Activated T-helper 2 cell treated with anti-CD3 and anti-CD28 coated beads, Interferon-gamma antibody, Interleukin-2, Interleukin-4, amounts not matched to agents 10 μg/mL and 5 μg/mL and 100 μg/mL, durations not matched to agents 14 hours and 24 hours and 36 hours (primary cell): ENCODE measurements at places on chromosomes 16 and 17. TPM values are rescaled to one million over a fixed set of nuclear protein-coding genes. Genes with fewer than 3 reads are reported as not detected.

USP6 gene
- 0.07 TPM in 1 of 2 replicates, not detected in the other for total RNA-seq

ATP5PD gene
- total RNA-seq = 166 and 170 TPM in 2 replicates

GRAP gene
- total RNA-seq = 9.4 and 10.9 TPM in 2 replicates

AATK gene
- total RNA-seq = 0.48 and 0.89 TPM in 2 replicates

TMEM238L gene
- not detected in 2 replicates for total RNA-seq

ZNF469 gene
- 0.59 and 0.67 TPM in 2 replicates for total RNA-seq

KRT20 gene
- not detected in 2 replicates for total RNA-seq

NDE1 gene
- total RNA-seq = 88.8 and 97.7 TPM in 2 replicates

NKD1 gene
- 0.96 and 1.8 TPM in 2 replicates for total RNA-seq

PNMT gene
- not detected in 2 replicates for total RNA-seq

WSCD1 gene
- 0.62 and 0.71 TPM in 2 replicates for total RNA-seq

DNA sequence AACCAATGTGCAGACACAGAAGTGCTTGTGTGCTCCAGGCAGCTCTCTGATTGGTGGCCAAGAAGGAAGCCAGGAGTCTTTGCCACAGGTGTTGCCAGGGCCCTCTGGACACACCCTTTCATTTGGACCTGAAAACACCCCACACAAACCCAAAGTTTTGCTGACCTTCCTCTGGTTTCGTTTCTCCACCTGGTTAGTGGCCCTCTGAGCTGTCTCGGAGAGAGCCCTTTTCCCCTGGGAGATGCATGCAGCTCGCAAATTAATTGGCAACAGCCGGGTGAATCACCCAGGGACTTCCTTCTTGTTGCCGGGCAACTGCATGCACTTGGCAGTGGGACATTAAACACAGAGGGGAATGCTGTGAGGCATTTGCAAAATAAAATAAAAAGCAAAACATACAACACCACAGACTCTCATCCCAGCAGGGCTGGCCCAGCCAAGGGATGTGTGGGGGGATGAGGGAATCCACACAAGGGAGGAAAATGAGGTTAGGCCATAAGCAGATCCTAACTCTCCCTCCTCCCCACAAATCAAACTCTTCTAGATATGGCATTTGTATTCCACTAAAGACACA, 286.6 kb downstream of the SOX9 start:
- DNase-seq = no peak

GRCh38 chr17:75688209-75688825, 21.2 kb downstream of the SAP30BP start:
- no peak for DNase-seq

DNA sequence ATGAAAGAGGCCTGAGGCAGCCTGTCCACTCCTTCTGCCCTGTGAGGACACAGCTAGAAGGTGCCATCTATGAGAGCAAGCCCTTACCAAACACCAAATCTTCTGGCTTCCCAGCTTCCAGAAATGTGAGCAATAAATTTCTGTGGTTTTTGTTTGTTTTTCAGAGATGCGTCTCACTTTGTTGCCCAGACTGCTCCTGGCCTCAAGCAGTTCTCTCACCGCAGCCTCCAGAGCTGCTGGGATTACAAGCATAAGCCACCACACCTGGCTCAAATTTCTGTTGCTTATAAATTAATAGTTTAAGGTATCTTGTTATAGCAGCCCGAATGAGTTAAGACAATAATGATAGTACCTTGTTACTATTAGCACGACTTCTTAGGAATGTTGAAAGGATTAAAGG, 12.5 kb upstream of the SLC16A11 start:
- no peak for DNase-seq

DNA sequence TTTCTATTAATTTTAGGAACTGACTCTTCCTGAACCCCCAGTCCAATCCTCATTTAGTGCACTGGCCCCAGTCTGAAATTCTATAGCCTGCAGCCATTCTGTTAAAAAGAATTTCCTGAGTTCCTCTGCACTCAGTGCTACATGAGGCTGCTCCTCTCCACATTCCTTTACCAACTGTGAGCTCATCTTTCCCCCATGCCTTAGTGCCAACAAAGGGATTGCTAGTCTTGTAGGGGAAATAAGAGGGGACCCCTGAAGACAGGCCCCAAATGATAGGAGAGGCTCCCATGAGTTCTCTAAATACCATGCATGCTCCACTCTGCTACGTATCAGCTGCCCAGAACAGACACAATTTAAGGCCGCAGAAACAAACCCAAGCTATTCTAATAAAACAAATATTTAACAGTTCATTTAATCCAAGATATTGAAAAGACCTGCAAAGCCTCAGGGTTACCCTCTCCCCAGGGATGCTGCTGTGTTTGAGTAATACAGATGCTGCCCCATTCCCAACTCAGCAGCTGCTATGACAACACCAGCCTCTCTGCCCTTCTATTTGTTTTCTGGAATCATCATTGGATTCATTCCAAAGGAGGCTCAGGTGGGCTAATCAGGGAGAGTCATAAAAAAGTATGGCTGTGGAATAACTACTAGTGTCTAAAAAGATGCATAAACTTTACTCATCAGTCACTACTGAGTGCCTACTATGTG, 228.5 kb downstream of the TOX3 start:
- no peak for DNase-seq

GRCh38 chr17:74722782-74723181, 10.1 kb upstream of the CD300LF start:
- no peak for DNase-seq

DNA sequence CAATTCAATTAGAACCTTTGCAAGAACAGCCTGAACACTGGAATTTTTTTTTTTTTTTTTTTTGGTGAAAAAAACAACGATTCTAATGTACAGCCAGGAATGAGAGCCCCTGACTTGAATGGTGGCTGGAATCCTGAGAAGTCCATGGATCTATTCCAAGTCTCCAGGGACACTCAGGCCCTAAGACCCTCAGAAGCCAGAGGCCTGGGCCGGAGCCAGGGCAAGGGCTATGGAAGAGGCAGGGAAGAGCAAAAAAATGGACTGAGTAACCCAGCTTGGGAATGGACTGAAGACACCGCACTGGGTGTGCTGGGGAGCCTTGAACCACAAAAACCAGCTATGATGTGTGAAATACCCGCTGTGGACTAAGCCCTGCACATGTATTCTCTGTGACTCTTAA, 60.3 kb upstream of the LHX1 start:
- no peak for DNase-seq

GRCh38 chr17:38507921-38508569, 79.8 kb downstream of the ARHGAP23 start:
- DNase-seq = no peak

DNA sequence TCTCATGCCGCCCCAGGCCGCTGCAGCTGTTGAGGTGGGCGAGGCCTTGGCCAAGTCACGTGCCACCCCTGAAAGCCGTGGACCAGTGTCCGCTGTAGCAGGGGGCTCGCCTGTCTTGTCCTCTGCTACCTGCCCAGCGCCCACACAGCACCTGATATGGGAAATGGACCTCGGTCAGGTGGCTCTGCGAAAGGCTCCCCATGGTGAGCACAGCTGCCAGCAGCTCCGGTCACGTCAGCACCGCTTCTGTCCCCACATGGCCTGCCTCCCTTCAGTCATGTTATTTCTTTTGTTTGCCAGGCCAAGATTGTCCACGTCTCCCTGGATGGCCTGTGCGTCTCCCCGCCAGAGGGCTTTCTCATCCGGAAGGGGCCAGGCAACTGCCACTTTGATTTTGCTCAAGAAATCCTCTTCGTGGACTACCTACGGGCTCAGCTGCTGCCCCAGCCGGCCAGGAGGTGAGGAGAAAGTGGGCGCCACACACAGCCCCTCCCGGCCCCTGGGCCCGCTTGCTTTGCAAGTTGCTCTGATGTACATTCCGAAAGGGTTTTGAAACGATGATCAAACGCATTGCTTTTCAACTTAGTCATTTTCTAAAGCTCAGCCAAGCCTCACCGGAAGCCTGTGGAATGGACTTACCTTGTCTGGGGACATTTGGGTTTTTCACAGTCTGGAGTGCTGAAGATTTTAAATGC, 219.8 kb downstream of the KATNIP start:
- no peak for DNase-seq

DNA sequence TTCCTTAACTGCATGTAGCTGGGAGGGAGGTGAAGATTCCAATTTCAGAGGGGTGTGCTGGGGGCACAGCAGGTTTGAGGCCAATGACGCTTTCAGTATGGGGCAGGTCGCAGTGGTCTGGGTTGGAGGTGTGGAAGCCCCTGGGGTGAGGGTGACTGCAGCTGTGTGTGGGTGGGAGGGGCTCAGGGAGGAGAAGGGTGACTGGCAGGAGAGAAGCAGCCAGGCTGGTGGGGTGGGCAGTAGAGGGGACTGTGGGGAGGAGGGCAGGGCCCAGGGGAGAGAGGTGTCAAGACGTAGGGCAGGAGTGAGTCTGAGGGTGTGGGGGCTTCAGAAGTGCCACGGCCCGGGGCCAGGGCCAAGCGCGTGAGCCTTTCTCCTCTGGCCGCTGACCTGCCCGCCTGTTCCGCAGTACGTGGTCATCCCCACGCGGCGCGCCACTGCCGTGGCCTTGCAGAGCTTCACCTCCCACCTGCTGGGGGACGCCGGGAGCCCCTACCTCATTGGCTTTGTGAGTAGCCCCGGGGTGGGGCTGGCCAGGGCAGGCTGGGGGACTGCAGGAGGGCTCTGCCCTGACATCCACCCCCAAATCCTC, 19.4 kb downstream of the MYBBP1A start:
- no peak for DNase-seq
